ENCODE measurements at places on chromosomes 4 and X. TPM values are rescaled to one million over a fixed set of nuclear protein-coding genes. Genes with fewer than 3 reads are reported as not detected.
A peak's percentile ranks its signal among the peaks of the same experiment; 100 is the strongest.

The INPP4B gene
- 0.92 TPM for total RNA-seq

The RFC1 gene
- total RNA-seq = 64.3 TPM

The PRRG3 gene
- 5.1 TPM for total RNA-seq

The GATA1 gene
- 0.26 TPM for total RNA-seq

The NALF2 gene
- 13.1 TPM for total RNA-seq

The DUX4 gene
- not detected for total RNA-seq

DNA sequence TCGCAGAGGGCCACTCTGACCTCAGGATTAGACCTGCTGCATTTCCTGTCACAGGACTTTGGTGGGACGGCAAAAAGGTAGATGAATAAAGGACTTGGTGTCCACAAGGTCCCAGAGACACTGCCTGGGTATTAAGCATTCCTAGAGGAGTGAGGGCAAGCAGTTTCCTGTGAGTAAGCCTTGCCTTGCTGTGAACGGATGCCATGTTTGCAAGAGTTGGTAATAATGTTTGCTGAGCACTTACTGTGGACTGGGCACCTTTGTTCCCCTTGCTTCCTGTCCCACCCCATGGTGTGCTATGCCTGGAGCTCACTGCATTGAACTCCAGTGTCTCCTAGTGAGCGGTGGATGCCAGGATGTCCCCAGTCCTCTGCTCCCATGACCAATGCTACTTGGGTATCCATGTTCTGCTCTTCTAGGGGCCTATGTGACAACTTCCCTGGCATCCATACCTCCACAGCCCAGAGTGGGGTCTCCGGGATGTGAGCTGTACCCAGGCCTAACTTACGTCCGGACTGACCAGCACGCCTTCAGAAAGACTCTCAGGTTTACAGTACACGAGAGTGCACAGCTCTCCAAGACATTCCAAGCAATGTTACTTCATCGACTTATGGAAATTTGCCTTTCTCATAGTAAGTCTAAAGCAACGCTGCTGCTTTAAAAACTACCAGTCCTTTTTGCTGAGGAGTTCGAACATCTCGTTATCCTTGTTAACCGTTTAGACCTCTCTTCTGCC lies 95.5 kb upstream of the MSX1 start:
- no peak for DNase-seq

DNA sequence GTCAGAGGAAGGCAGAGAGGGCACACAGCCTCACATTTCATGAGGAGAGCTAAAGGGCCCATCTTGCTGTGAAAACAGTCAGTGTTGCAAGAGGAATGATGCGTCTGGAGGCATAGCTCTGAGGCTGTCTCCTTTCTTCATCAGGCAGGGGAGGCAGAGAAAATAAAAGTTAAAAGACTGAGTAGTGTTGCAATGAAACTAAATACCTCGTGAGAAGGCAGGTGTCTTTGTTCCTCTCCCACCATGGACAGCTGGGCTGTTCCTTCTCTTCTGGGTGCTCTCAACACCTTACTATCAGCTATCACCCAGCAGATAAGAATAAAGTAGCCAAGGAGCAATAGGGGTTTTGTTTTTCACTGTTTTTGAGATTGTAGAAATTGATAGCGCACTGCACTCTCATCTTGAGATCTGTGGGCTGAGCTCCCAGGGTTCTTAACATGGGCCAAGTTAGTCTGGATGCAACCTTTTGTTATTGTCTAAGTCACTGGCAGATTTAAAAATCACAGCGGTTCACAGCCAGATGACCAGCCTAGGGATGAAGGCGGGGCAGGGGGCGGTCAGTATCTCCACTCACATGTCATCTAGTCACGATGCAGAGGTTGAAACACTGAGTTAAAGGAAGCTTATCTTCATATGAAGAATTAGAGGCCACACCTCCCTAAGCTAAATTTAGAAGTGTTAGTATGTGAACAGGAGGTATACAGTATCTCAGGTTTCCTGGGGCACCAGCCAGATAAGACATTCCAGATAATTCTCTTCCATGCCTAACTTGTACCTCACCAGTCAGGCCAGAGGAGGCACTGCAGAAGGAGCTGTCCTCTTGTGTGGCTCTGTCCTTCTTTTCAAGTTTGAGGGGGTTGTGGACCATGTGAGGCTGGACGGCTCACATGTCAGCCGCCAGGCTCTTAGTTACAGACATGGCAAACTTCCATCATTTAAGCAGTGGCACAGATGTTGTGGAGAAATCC lies 36.9 kb downstream of the PARM1 start:
- peak; percentile 35 for DNase-seq

- no peak for DNase-seq
Observed at GRCh38 chrX:9845578-9845952, 59.3 kb downstream of the SHROOM2 start.

- DNase-seq = no peak
Observed at GRCh38 chr4:73897380-73898136, 28.4 kb downstream of the CXCL1 start.

DNA sequence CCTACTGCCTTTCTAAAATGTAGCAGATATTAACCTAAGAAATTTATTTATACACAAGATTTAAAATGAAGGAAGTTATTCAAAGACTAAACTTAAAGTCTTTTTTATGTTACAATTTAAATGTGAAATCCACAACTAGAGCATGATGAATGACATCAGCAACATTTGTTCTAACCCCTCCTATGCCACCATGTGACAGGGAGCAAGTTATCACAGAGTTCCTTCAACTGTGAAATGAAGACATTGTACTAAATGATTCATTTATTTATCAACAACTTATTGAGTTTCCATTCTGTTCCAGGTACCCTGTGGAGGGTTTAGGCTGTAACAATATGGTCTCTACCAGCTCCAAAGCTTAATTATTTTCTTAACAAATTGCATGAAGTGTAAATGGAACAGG lies 76.9 kb downstream of the SLC39A8 start:
- no peak for DNase-seq

GRCh38 chr4:114495471-114495928 lies 103.1 kb upstream of the UGT8 start:
- DNase-seq = peak; percentile 89

- DNase-seq = peak; percentile 30
Observed at GRCh38 chr4:186067757-186068385, 1.1 kb upstream of the TLR3 start.

- DNase-seq = no peak
Observed at GRCh38 chr4:82652062-82652461, 90.3 kb upstream of the TMEM150C start.

GRCh38 chr4:181908168-181908567 lies 335.0 kb upstream of the TENM3 start:
- DNase-seq = no peak

- no peak for DNase-seq
Observed at GRCh38 chr4:16161851-16162408, 64.3 kb downstream of the TAPT1 start.

- DNase-seq = no peak
Observed at GRCh38 chr4:40124690-40125089, 68.0 kb downstream of the N4BP2 start.

DNA sequence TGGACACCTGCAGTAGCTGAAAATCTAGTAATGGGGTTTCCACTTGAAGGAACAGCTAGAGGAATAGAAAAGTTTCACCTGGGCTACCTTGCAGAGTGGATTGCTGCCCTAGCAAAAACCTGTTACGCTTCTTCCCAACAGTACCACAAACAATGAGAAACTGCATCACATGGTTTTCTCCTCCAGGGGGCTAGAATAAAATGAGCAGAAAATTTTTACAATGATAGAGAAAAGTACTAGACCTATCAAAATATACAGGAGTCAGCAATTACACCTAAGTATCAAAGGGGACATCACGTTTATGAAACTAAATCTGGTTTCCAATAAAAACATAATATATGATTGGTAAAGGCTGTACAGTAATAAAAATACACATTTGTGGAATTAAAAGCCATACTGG lies 423.1 kb upstream of the PITX2 start:
- DNase-seq = no peak

- no peak for DNase-seq
Observed at GRCh38 chr4:31148990-31149389, 428.8 kb downstream of the PCDH7 start.

- no peak for DNase-seq
Observed at GRCh38 chrX:3280706-3281105, 65.7 kb downstream of the MXRA5 start.

GRCh38 chr4:158729716-158730559 lies 6.7 kb upstream of the PPID start:
- DNase-seq = peak; percentile 51
